NCI-H1105 (cell line): ENCODE measurements at places on chromosomes 2 and 18.
A peak's percentile ranks its signal among the peaks of the same experiment; 100 is the strongest.

DNA sequence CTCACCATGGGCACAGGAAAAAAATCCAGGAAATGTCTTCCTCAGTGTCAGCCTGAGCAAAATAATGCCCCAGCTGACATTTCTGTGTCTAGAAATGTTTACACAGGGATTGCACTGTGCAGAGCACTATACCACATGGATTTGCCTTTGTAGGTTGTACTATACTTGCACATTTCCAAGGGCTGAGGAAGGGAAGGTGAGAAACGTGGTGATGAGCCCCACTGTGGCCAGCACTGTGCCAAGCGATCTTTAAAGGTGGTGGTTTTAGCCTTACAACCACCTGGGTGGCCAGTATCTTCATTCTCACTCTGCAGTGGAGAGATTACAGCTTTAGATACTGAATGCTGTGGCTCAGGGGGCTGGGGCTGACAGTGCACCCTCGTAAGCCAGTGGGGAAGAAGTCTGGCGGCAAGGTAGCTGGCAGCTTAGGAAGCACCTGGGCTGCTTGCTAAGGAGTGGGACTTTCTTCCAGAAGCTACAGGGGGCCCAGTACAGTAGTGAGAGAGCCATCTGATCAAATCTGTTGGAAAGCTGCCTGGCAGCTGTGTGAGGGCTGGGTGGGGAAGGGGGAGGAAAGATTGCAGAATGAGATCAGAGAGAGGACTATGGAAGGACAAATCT is 81.4 kb upstream of the MSH2 start:
- DNase-seq, result no peak

DNA sequence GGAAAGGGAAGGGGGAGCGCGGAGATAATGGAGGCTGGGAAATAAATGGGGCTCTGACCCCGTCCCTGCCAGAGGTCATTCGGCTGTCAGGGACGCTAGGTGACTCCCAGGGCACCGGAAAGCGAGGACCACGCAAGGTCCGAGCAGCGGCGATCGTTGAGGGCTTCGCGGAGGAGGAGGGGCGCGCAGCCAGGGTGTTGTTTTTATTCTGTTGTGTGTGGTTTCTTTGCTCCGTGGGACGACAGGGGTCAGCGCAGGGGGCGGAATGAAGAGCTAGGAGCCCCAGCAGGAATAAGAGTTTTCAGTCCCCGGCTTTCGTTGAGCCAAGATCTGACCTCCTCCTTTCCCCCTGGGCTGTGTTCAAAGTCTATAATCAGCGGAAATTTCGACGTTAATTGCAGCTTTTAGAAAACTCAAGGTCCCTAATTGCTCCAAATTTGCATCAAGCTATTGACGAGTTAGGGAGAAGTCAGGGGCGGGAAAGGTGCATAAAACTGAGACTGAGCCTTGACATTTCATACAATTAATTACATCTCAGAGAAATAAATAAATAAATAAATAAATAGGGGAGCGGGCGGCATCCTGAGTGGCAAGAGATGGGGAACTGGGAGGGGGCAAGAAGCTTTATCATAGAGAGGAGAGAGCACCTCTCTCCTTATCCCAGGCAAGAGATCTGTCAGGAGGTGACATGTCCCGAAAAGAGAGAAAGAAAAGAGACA is 2.2 kb downstream of the GAD1 start:
- no peak for DNase-seq

- no peak for DNase-seq
Observed at GRCh38 chr2:100935372-100935752, 66.7 kb upstream of the RPL31 start.

DNA sequence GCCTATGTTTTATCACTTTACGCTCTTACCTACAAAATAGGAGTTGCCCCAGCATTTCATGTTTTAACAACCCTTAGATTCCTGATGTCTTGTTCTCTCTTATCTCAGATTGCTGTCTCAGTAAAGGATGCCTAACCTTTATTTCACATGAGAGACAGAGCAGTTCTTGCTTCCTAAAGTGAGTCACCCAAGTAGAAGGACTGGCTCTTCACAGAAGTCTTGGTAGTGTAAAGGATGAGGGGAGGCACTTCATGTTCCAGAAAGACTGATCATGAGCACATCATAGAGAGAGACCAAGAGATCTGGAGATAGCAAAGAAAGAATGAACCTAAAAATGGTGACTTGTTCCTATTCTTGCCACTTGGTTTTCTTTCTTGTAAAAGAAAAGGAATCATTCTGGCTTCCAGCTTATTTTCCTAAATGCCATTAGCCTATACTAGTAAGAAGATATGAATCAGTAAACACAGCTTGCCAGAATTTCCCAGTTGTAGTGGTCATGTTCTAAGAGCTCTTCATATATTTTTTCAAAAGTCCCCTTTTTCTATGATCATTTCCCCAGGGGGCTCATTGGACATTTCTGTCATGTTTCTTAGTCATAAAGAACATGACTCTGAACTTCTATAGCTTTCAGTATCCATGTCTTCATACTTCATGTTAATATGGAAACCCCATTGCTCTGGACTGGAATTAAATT is 54.9 kb downstream of the MAPRE2 start:
- DNase-seq, result no peak

DNA sequence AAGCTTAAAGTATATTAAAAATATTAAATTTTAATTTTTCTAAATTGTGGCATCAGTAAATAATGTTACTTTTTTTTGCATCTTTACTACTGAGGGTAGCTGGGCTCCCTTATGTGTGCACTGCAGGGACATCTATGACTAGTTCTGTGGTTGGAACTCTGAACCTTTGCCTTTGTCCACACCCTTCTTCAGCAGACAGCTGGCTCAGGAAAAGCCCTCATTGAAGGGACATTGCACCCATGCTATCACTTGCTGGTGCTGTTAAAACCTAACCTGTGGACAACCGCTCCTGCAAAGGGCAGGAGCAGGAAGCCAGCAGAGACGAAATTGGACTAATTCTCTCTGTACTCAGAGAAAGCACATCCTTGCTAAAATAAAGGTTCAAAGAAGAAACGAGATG is 30.1 kb downstream of the MOCOS start:
- DNase-seq, result no peak

GRCh38 chr2:23078784-23079434 is 306.1 kb upstream of the KLHL29 start:
- no peak for DNase-seq

DNA sequence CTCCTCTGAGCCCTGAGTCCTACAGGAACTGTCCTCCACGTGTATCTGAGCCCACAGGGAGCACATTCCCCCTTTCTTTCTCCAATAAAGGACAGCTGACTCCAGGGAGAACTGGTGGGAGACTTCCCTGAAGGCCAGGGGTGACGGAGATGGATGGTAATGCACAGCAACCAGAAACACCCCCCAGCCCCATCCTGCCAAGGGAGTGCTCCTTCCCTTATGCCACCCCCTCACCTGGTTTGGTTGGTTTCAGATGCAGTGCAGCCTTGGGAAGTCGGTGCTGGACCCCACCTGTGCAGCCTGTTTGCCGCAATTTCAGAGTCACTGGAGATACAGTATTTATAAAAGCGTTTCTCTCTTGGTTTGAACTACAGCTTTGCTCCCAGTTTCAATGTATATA is 24.0 kb downstream of the GPR55 start:
- DNase-seq, result no peak

GRCh38 chr18:35672897-35673296 is 91.4 kb downstream of the GALNT1 start:
- DNase-seq, result peak; percentile 58

GRCh38 chr2:46775722-46776121 is 139.9 kb downstream of the MCFD2 start:
- DNase-seq, result no peak

DNA sequence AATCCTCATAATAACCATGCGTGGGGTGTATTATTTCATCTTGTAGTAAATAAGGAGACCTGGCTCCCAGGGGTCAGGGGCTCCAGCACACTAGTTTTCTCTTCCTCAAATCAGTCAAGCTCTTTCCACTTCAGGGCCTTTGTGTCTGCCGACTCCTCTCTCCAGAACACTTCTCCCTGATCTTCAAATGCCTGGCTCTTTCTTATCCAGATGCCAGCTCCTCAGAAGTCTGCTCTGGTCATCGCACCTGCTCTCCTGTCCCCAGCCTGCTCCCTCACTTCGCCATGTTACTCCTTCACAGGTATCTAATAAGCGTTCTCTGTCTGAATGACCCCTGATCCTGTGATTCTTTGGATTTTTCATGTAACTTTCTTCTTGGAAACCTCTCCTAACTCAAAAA is 62.0 kb downstream of the GYPC start:
- DNase-seq, result no peak

- DNase-seq, result peak; percentile 83
Observed at GRCh38 chr2:7633566-7634153, 716.4 kb downstream of the RNF144A start.

DNA sequence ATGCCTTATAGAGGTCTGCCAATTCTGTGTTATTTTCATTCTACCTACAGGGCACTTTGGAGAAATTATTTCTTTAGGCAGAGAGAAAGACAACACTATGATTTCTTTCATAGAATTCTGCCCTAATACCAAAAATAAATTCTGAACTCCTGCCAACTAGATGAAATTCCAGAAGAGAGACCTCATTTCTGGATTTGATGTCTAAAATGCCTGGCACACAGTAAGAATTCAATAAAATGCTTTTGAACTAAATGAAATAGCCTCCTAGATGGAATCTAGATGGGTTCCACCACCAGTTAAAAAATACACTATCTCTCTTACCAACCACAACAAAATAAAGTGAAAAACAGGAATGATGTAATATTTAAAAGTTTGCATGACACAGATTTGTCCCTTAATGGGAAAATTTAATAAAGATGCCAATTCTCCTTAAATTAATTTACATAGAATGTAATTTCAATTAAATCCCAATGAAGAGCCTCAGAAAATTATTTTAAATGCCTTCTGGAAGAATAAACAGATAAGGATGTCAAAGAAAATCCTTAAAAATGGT is 75.0 kb downstream of the OSBPL1A start:
- DNase-seq, result no peak

- DNase-seq, result no peak
Observed at GRCh38 chr2:27591745-27592144, 8.9 kb downstream of the ZNF512 start.

- DNase-seq, result no peak
Observed at GRCh38 chr2:60544062-60544461, 9.4 kb downstream of the BCL11A start.

GRCh38 chr2:200447139-200447855 is 62.6 kb downstream of the KCTD18 start:
- no peak for DNase-seq

GRCh38 chr2:191508738-191509137 is 169.2 kb upstream of the NABP1 start:
- DNase-seq, result no peak

DNA sequence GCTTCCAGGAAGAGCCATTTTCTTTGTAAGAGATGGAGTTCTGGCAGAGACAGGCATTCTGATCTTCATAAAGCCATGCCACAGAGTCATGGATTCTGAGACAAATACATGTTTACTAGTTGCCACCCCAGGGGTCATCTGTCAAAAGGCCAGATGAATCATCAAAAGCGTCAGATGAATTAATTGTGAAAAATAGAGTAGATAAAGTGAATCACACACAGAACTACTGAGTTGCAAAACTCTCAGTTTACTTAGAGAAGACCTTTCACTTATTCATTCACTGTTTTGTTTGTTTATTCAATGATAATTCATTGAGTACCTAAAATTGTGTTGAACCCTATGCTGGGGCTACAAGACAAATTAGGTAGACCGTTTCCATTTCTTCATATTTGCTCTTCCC is 157.7 kb upstream of the SERPINE2 start:
- DNase-seq, result no peak

GRCh38 chr2:147660680-147661079 is 184.1 kb upstream of the ACVR2A start:
- DNase-seq, result no peak

DNA sequence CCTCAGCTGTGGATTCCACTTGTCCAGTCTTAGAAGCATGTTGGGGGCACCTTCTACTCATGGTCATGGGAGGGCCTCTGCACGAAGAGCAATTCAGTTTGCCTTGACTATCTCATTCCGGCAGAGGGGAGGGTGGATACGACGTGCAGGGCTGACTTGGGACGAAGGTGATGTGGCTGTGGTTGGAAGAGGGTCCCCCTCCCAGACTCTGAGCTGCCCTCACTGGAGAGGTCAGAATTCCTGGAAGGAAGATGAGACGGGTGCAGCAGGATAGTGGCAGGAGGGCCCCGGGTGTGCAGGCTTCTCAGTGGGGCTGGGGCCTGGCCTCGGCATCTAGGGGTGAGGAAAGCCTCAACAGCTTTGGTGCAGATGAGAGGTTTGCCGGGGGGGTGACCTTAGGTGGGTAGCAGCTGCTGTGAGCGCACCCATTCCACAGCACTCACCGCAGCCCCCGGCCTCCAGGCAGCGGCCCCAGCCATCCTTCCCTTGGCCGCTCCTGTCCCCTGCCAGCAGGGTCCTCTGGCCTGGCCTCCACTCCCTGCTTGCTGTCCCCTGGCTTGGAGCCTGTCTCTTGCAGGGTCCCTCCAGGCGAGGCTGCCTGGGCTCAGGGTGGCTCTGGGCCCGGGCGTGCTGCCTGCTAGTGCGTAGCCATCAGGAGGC is 3.2 kb downstream of the RNPEPL1 start:
- no peak for DNase-seq

DNA sequence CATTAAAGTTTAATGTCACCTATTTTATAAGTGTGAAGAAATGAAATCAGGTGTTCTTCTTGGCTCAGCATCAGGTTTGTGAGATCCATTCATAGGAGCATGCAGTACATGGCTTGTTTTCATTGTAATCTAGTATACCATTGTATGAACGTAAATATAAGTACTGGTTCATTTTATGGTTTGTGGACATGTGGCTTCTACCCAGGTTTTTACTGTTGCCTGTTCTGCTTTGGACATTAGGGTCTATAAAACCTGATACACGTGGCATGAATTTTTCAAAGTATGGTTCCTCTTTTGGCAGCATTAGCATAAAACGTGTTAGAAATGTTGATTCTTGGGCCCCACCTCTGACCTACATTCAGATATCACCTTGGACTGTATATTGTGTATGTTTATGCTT is 175.5 kb downstream of the PRPF40A start:
- DNase-seq, result no peak

- DNase-seq, result no peak
Observed at GRCh38 chr2:205731583-205731981, 49.3 kb downstream of the NRP2 start.

DNA sequence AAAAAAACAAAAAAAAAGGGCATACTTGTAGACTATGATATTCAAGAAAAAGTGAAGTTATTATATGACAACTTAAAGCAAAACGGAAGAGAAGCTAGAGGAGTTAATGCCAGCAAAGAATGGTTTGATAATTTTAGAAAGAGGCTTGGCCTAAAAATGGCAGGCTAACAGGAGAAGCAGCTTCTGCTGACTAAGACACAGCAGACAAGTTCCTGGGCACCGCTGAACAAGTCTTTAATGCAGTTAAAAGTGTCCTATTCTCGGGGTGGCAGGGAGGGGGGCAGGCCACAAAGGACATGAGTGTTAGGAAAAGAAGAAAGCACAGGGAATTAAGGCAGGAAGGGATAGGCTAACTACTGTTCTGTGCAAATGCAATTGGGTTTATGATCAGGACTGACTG is 50.3 kb upstream of the GAREM2 start:
- DNase-seq, result no peak
